ENCODE measurements at places on chromosomes 2 and 18. TPM values are rescaled to one million over a fixed set of nuclear protein-coding genes. Genes with fewer than 3 reads are reported as not detected.

ITGB6 gene
- not detected for total RNA-seq

CYBRD1 gene
- total RNA-seq: 3.6 TPM

GRCh38 chr2:47249157-47249900 is 94.2 kb upstream of the STPG4 start:
- no peak for DNase-seq

- DNase-seq: peak; percentile 58
Observed at GRCh38 chr18:79934311-79935097, 16.9 kb downstream of the SLC66A2 start.

DNA sequence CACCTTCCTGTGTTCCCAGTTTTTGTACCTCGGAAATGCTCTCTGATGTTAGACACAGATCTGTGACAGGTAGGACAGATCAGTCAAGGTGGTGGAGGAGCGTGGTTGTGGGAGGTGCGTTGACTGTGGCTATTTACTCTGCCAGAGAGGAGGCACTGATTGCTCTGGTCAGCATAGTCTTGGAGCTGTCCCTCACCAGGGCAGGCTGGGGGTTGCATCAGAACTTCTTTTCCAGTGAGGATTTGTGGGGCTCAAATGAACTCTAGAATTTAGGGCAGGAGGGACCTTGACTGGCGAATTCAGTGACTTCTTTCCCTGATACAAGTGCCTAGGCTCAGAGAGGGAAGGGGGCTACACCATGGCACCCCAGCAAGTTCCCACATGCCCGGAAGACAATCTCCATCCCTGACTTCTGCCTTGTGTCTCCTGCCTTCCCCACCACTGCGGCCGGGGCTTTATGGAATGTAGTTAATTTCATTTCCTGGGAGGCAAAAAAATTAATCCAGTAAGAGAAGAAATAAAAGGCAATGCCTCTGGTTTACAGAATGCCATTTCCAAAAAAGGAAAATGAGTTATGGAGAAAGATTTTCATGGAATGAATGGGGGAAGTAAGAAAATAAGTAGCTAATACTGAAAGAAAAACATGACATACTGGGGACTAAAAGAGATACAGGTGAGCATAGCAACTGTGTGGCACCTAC is 26.1 kb downstream of the NIFK start:
- DNase-seq: no peak

ZNF396 gene
- total RNA-seq: 10.4 TPM

GALNT14 gene
- 2.1 TPM for total RNA-seq

DNA sequence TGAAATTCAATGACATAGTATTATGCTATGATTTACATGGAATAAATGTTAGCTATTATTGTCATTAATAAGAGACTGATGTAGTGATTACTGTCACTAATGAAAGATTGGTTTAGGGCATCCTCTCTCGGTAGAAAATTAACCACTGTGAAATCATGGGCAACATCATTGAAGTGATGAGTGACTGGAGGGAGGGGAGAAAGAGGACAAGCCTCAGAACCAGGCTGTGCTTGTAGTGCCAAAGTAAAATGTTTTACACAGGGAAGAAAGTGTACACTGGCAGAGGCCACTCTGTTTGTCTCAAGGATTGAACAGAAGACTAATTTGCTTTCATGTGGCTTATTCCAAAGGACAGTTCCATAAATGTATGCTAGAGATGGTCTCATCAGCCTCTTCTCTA is 456.2 kb upstream of the TCF4 start:
- DNase-seq: no peak

DNA sequence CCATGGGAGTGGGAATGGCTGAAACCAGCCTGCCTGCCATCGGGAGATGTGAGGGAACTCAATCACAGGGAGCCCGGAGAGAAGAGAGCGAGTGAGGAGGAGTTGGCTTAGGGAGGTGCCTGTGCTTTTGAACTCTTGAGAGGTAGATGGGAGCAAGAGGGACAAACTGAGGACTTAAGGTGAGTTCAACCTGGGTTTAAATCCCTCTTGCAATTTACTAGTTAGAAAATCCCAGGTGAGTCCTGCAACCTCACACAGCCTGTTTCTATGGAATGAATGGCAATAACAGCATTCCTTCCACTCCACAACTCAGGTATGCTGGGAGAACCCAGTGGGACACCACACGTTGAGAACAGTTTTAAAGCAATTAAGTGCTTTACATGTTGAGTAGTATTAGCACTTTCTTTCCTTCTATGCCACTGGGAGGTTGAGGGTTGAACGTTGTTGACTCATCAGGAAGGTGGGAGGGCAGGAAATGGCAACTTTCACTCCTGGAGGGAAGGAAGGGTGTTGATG is 57.3 kb downstream of the VIT start:
- peak; percentile 91 for DNase-seq

LPIN1 gene
- 36.8 TPM for total RNA-seq

SMYD1 gene
- total RNA-seq: not detected

SLC9A4 gene
- total RNA-seq: 0.05 TPM

GRCh38 chr2:148273158-148273691 is 252.3 kb downstream of the MBD5 start:
- no peak for DNase-seq

GRCh38 chr2:211434773-211435172 is 878.4 kb downstream of the CPS1 start:
- DNase-seq: no peak

DNA sequence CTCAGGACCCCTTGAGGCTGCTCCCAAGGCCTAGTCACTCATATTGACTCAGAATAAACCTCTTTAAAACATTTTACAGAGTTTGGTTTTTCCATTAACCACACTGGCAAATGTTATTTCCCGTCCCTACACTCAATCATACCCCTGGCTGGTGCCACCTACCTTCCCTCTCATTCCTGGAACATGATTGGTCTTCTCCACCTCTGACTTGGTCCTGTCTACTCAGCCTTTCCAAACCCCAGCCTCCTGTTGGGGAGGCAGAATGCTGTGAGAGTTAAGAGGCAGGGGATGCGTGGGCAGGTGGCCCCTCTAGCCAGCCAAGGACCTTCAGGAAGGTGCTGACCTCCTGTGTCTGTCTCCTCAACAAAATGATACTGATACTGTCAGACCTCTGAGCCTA is 149.3 kb downstream of the CABLES1 start:
- DNase-seq: peak; percentile 71

DNA sequence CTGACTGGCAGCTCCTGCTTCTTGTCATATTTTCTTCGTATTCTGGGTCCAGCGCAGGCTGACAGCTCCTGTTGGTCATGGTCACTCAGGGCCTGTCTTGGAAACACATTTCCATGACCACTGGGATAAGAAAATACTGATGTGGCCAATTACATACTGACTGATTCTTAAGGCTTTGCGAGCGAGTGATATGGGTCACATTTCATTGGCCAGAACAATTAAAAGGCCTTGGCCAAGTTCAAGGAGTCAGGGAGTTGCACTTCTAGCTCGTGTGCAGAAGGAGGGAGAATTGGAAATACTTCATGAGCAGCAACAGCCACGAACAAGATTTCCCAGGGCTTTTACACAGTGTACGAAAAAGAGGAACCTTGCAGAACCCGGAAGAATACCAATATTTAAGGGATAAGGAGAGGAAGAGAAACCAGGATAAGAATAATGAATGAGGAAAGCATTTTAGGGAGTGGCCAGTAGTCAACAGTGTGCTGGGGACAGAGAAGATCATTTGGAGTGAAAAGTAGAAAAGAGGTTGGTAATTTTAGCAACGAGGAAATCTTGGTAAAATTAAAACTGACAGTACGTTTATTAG is 149.5 kb downstream of the ATP9B start:
- DNase-seq: no peak

GRCh38 chr2:10989782-10990181 is 78.0 kb downstream of the KCNF1 start:
- DNase-seq: no peak

DNA sequence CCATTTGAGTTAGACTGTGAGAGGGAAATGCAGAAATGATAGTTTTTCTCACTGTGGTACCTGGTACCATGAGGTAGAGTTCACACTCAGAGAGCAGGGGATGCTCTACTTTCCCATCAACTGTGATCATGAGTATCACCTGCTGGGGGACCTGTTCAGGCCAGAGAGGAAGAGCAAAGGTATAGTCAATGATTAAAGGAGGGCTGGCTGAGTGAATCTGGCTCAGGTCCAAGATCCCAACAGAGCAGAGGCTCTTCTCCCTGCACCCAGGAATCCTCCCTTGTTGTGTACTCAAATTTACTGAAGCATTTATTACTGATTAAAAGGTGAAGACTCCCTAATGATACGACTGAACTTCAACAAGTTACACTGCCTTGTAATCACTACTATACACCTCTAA is 104.6 kb upstream of the CHRNA1 start:
- no peak for DNase-seq

FSIP2 gene
- total RNA-seq: 6.7 TPM
